Right atrium auricular region (tissue), 2 donors: ENCODE measurements at places on chromosomes 11 and 22. TPM values are rescaled to one million over a fixed set of nuclear protein-coding genes. Genes with fewer than 3 reads are reported as not detected.

Gene FIBP
- 82.8 TPM for total RNA-seq

Gene DUSP8
- 24.5 TPM for total RNA-seq

Gene SNX32
- total RNA-seq, result 0.37 TPM

Gene CD6
- total RNA-seq, result 0.79 TPM

Gene IGSF9B
- total RNA-seq, result 32.1 TPM

Gene FAT3
- total RNA-seq, result 0.33 TPM

Gene MN1
- 13.0 TPM for total RNA-seq

- DNase-seq, result no peak
- H3K36me3 ChIP-seq, result no peaks in the 10 kb centered on the region
- no peaks in the 10 kb centered on the region for H3K27me3 ChIP-seq
- no peak overlapping the region for H3K4me3 ChIP-seq
- no peak overlapping the region for H3K27ac ChIP-seq
Observed at GRCh38 chr11:95239871-95240649, 9.1 kb upstream of the SESN3 start.

GRCh38 chr11:65644837-65645236, 6.9 kb downstream of the SIPA1 start:
- H3K4me1 ChIP-seq, result peaks cover 27% of the 10 kb centered on the region
- no peak for DNase-seq

DNA sequence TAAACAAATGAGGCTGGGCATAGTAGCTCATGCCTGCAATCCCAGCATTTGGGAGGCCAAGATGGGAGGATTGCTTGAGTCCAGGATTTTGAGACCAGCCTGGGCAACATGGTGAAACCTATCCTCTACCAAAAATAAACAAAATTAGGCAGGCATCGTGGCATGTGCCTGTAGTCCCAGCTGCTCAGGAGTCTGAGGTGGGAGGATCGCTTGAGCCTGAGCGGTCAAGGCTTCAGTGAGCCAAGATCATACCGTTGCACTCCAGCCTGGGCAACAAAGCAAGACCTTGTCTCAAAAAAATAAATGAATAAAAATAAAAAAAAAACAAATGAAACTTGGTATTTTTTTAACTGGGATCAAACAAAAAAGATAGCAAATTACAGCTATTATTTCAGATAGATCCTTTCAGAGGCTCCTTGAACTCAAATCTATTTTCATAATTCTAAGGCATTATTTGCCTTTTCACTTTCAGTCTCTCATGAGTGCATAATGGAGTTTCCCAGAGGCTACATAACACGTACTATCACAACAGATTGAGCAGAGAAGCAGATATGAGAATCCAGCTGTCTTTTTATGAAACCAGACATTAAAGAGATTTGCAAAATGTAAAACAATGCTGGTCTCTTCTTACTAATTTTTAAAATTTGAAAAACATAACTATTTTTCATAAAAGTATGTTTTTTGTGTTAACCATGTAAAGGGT, 23.1 kb downstream of the DDIAS start:
- H3K27me3 ChIP-seq, result no peaks in the 10 kb centered on the region
- no peak overlapping the region for H3K4me3 ChIP-seq
- no peak overlapping the region for H3K27ac ChIP-seq
- no peak for DNase-seq
- no peaks in the 10 kb centered on the region for H3K36me3 ChIP-seq

- no peaks in the 10 kb centered on the region for H3K36me3 ChIP-seq
- H3K4me1 ChIP-seq, result no peaks in the 10 kb centered on the region
- H3K27ac ChIP-seq, result no peak overlapping the region
- H3K27me3 ChIP-seq, result no peaks in the 10 kb centered on the region
Observed at GRCh38 chr11:70538641-70539359, 140.5 kb downstream of the CTTN start.

GRCh38 chr22:40823426-40823825, 4.3 kb upstream of the SLC25A17 start:
- H3K4me1 ChIP-seq, result peaks cover 7% of the 10 kb centered on the region
- no peaks in the 10 kb centered on the region for H3K27me3 ChIP-seq
- H3K36me3 ChIP-seq, result peaks cover 43% of the 10 kb centered on the region
- no peak overlapping the region for H3K4me3 ChIP-seq
- H3K27ac ChIP-seq, result no peak overlapping the region

DNA sequence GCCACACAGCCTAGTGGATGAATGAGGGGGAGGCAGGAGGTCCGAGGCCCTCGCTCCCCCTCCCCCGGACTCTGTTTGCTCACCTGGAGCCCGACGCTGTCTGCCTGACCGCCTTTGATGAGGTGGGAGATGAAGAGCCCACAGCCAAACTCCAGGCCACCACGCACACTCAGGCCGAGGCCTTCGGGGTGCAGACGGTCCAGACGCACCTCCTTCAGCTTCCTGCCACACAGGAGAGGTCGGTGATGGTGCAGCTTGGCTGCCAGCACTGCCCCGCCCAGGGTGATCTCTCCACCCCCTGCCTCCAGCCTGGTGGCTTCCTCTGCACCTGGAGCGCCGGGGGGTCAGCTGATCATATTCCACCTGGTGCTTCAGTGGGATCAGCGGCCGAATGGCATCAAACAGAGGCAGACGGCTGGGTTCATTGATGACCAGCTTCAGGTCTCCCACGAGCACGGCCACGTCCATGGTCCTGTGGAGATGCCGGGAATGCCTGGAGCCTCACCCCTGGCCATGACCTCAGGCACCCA, 13.1 kb downstream of the USH1C start:
- H3K27me3 ChIP-seq, result no peaks in the 10 kb centered on the region
- H3K27ac ChIP-seq, result peak overlapping the region; percentile 53
- DNase-seq, result no peak

- no peak overlapping the region for H3K27ac ChIP-seq
- no peak for DNase-seq
- no peaks in the 10 kb centered on the region for H3K27me3 ChIP-seq
- H3K36me3 ChIP-seq, result no peaks in the 10 kb centered on the region
Observed at GRCh38 chr11:71426413-71426812, 21.8 kb downstream of the DHCR7 start.

DNA sequence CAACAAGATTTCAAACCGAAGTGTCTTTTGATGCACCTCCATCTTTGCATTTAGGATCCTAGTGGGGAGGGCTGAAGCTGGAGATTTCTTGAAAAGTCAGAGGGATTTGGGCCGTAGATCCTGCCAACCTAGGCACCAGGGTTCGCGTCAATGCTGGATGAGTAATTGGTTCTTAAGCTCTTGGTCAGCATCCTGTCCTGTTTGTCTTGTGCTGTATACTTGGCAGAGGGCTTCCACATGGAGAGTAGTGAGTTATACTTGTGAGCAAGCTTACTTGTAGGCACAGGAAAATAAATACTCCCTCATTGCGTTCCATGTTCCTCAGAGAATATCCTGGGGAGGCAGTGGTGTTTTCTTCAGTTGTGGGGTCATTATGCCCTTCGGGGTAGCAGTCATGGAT, 12.6 kb downstream of the INSC start:
- H3K27me3 ChIP-seq, result no peaks in the 10 kb centered on the region
- DNase-seq, result peak; percentile 32
- no peaks in the 10 kb centered on the region for H3K36me3 ChIP-seq
- H3K4me3 ChIP-seq, result no peak overlapping the region
- H3K27ac ChIP-seq, result no peak overlapping the region

DNA sequence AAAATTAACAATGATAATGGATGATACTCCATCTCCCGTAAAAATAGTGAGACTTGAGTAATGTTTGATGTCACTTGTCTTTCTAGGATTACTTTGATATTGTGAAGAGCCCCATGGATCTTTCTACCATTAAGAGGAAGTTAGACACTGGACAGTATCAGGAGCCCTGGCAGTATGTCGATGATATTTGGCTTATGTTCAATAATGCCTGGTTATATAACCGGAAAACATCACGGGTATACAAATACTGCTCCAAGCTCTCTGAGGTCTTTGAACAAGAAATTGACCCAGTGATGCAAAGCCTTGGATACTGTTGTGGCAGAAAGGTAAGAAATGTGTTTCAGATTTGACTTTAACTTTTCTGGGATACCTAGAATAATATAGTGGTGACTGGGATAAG, 48.0 kb upstream of the L3MBTL2 start:
- DNase-seq, result no peak
- H3K36me3 ChIP-seq, result peaks cover 95% of the 10 kb centered on the region
- H3K27me3 ChIP-seq, result no peaks in the 10 kb centered on the region
- H3K27ac ChIP-seq, result no peak overlapping the region
- H3K4me3 ChIP-seq, result no peak overlapping the region

DNA sequence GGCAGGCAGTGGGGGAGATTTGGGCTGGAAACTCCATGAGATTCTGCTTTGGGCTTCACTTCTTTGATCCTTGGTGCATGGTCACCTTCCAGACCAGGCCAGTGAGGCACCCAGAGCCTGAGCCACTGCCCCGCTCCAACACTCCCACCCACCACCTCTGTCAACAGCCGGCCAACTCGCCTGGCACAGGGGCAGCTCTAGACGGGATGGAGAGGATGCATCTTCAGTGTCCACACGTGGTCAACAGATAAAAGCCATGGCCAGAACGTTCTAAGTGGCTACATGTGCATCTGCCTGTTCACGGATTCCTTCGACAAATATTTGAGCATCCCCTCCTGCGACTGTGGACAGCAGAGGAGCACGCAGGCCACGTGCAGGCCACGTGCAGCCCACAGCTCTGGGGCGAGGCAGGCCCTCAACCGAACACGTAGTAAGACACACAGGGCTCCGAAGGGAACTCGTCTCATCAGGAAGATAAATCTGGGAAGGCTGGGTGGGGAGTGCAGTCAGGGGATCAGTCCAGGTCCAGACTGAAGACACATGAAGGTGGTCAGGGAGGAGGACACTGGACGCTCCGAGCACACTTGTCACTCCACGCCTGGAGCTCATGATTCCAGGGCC, 1.2 kb downstream of the LRRC56 start:
- no peaks in the 10 kb centered on the region for H3K27me3 ChIP-seq
- no peak overlapping the region for H3K4me3 ChIP-seq
- peaks cover 33% of the 10 kb centered on the region for H3K4me1 ChIP-seq
- no peak for DNase-seq

GRCh38 chr11:4539603-4540219, 5.3 kb upstream of the OR52M1 start:
- no peak overlapping the region for H3K27ac ChIP-seq
- H3K27me3 ChIP-seq, result no peaks in the 10 kb centered on the region
- no peak overlapping the region for H3K4me3 ChIP-seq
- peak; percentile 68 for DNase-seq
- no peaks in the 10 kb centered on the region for H3K4me1 ChIP-seq
- H3K36me3 ChIP-seq, result no peaks in the 10 kb centered on the region
